Activated CD4-positive, alpha-beta memory T cell treated with anti-CD3 and anti-CD28 coated beads, Interleukin-2, amount 10 ng/mL, durations not matched to agents 7 days and 5 days (primary cell): ENCODE measurements at places on chromosomes 1 and 21.

GRCh38 chr1:1623631-1624442, 8.1 kb upstream of the MMP23B start:
- DNase-seq, result no peak

- no peak for DNase-seq
Observed at GRCh38 chr1:208413006-208413405, 168.8 kb upstream of the PLXNA2 start.

GRCh38 chr1:6554907-6555778, at the start of gene TAS1R1:
Gene TAS1R1 (plus strand): TSS chr1:6555307. CDS start chr1:6555374, 67 bp downstream.
- no peak for DNase-seq

- no peak for DNase-seq
Observed at GRCh38 chr21:41633627-41634026, 125.7 kb upstream of the TMPRSS2 start.

GRCh38 chr1:184437291-184437690, 50.5 kb downstream of the C1orf21 start:
- DNase-seq, result no peak

DNA sequence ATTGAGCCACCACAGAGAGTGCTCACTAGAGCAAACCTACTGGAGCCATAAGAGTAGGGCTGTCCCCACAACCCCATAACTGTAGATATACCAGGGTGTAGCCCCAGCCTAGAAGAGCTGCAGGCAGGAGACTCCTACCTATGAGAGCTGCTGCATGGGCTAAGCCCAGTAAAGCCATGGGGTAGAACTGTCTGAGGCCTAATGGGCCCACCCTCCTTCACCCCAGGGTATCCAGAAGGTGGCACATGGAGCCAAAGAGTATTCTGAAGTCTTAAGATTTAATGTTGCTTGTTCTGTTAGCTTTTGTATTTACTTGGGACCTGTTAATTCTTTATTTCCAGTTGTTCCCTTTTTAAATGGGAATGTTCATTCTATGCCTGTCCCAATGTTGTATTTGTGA, 1193.7 kb upstream of the ADGRL2 start:
- DNase-seq, result no peak

GRCh38 chr1:236795757-236796667, 920 bp downstream of the MTR start:
- no peak for DNase-seq

- DNase-seq, result no peak
Observed at GRCh38 chr1:71914626-71915025, 367.7 kb downstream of the NEGR1 start.
